ENCODE measurements at places on chromosomes 11 and 22.

GRCh38 chr11:44687388-44687787 is 39.4 kb upstream of the TSPAN18 start:
- H3K27ac ChIP-seq = no peak overlapping the region
- no peak overlapping the region for H3K4me3 ChIP-seq

DNA sequence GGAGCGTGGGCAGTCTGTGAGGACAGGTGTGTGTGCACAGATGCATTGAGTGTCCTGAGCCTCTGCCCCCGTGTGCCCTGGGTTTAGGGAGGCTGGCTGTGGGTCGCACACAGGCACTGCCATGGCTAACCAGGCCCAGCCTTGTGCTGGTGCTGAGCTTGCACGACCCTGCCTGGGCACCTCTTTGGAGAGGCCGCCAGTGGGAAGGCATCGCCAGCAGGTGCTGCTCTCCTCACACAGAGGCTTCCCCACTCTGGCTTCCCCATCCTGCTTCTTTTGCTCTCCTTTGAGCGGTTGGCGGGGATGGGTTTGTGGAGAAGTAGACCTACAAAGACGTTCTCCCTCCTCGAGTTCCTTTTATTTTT is 4.1 kb downstream of the WNT7B start:
- peaks cover 23% of the 10 kb centered on the region for H3K4me1 ChIP-seq
- no peaks in the 10 kb centered on the region for H3K36me3 ChIP-seq
- no peak overlapping the region for H3K27ac ChIP-seq

GRCh38 chr11:20310137-20310536 is 53.4 kb upstream of the HTATIP2 start:
- no peaks in the 10 kb centered on the region for H3K4me1 ChIP-seq
- no peak overlapping the region for H3K4me3 ChIP-seq
- DNase-seq = no peak
- peaks cover 34% of the 10 kb centered on the region for H3K27me3 ChIP-seq
- H3K36me3 ChIP-seq = no peaks in the 10 kb centered on the region

DNA sequence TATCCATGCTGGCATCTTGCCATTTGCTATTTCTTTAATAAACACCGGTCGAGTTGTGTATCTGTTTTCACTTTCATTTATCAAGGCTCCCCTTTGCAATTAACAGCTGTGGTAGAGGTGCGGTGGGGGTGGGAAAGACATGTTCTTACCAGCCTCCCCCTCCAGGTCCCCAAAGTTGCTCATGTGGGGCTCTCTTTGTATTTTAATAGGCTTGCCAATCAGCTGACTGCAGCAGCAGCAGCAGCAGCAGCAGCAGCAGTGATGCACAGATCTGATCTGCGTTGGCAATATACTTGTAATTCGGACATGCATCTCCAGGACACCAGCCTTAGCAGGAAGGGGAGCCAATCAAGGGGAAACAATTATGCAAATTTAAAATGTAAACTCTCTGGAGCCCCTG is 40.3 kb upstream of the E2F8 start:
- peak overlapping the region; percentile 22 for H3K4me3 ChIP-seq
- H3K27ac ChIP-seq = no peak overlapping the region
- no peaks in the 10 kb centered on the region for H3K36me3 ChIP-seq
- peaks cover 5% of the 10 kb centered on the region for H3K27me3 ChIP-seq
- DNase-seq = no peak
- peaks cover 30% of the 10 kb centered on the region for H3K4me1 ChIP-seq

- no peaks in the 10 kb centered on the region for H3K36me3 ChIP-seq
- H3K4me3 ChIP-seq = no peak within 1 kb of the TSS
- no peak for DNase-seq
These were observed at the start of gene NTM for GRCh38 chr11:131370090-131370751. TSS of gene NTM (plus strand) at chr11:131370615.

DNA sequence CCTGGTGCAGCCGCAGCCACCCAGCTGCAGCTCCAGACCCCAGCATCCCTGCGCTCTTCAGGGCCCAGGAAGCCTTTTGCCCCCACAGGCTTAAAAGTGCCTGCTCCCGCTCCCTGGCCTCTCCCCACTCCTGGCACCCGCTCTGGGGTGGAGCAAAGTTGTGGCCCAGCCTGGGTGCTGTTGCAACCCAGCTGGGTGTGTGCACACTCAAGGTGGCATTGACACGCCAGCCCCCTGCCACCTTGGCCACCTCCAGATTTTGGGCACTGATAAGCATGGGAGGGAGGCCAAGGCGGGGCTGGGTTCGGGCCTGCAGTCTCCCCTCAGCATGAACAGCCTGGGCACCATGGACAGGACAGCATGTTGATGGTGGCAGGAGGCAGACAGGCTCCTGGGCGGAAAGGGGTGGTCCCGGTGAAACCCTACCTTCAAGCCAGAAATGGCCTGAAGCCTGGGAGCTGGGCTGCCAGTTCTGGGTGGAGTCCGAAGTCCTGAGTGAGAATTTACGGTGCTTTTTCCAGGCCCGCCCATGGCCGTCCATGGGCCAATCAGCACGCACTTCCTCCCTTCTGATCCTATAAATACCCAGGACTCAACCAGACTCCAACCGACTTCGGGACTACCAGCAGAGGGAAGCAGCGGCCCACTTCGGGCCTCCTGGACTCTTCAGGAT is 23.6 kb upstream of the RNASEH2C start:
- H3K36me3 ChIP-seq = no peaks in the 10 kb centered on the region
- H3K27ac ChIP-seq = no peak overlapping the region
- H3K4me1 ChIP-seq = peaks cover 4% of the 10 kb centered on the region
- peaks cover 10% of the 10 kb centered on the region for H3K27me3 ChIP-seq
- DNase-seq = no peak

Data from naive B cell (primary cell).